Activated naive CD8-positive, alpha-beta T cell treated with anti-CD3 and anti-CD28 coated beads, Interleukin-2, amount 10 ng/mL, durations not matched to agents 7 days and 5 days (primary cell): ENCODE measurements at places on chromosomes 1 and 21.
A peak's percentile ranks its signal among the peaks of the same experiment; 100 is the strongest.

DNA sequence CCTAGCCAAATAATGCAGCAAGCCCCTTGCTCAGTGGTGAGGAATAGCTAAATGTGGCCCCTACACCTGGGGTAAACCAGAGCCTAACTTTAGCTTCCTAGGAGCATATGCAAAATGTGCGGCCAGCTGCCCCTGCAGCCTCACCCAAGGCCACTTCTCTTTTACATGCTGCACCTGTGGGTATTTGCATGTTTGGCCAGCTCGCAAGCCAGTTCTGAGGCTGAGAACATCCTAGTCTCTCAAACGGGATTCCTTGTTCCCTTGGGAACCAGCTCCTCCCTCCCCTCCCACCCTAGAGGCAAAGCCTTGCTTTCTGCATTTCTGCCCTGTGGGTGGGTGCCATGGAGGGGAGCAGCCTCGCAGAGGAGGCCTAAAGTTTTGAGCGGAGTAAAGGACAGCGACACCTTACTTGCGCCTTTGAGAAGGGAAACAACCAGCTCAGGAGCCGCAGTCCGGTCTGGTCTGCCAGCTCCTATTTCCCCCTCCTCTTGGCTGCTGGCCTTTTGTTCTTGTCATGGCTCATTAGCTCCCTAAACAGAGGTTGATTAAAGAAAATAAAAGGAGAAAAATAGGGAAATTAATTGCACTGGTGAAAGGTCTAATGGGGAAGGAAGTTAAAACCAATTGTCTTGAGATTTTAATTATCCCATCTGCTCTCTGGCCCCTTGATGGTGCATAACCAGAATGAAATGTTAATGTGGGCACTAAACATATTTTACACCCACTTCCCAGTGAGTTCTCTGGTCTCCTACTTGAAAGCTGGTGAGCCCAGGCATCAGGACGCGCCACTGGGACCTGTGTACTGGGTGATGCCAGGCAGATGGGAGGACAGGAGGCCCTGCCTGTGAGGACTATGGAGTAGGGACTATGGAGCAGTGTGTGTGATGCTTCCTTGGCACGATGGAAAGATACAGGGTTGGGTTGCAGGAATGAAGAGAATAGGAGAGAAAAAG lies 68.7 kb downstream of the TEX35 start:
- DNase-seq, result no peak

DNA sequence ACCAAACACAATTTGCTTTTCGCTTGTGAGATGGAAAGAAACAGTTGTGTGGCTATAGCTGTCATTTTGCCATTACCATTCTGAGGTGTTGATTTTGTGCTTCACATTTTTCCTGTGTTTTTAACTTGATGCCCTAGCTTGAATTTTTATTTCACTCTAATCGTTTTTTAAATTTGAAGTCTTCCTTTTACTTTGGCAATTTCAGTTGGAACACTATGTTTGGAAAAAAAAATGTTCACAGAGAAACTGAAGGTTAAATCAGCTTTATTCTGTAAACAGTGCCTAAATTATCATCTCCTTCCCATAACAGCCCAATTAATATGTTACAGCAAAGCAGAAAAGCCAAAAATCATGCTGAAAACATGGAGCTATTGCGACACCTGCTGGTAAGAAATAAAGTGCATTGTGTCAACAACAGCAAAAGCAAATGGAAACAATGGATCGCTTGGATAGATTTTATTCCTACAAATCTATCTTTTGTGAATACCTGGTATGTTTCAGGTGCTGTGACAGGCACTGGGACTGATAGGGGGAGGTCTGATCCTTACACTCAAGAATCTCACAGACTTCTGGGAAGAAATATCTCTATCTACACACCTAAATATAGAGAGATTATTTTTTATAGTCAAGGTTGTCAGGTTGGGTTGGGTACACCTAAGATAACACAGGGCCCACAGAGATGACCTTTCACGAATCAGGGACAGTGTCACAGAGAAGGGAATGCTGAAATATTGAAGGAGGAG lies 16.2 kb upstream of the ERICH3 start:
- DNase-seq, result no peak

GRCh38 chr1:211474451-211474850 lies 17.5 kb downstream of the RD3 start:
- no peak for DNase-seq

DNA sequence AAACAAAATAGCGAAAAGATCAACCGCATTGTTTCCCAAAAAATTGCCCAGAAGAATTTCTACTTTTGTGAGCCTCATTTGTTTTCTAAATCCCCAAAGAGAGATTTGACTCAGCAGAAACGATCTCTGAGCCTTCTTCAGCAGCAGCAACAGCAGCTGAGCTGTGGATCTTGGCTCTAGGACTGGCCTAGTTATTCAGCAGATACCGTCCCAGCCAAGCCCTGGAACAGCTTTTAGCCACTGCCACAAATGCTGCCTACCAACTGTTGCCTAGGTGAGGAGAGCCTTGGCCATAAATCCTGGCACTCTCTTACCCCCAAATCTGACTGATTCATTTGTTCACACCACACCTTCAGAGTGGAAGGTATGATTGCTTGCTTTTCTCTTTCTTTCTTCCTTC lies 320.1 kb downstream of the TGFB2 start:
- DNase-seq, result no peak

DNA sequence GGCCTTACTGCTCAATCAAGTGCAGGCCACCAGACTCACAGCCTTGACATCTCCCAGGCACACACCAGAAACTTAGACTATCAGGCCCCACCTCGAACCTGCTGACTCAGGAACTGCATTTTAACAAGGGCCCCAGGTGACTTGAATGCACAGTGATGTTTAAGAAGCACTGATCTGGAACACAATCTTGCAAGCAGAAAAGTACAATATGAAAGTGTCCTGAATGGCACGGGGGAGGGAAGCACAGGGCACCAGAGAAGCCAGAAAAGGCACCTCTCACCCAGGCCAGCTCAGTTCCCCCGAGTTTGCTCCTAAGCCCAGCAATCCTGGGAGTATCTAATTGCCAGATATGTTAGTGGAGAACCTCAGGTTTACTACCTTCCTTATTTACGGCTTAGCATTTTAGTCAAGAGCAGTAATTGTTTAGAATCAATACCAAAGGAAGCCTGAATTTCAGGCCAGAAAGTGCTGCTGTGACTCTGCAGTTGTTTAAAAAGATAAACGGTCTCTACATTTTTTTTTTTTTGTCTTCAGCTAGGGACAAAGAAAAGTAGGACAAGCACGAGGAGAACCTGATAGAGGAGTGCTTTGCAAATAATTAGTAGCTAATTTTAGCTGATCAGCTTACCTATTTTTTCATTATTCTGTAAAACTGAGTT lies 50.9 kb upstream of the CDC42BPA start:
- no peak for DNase-seq

DNA sequence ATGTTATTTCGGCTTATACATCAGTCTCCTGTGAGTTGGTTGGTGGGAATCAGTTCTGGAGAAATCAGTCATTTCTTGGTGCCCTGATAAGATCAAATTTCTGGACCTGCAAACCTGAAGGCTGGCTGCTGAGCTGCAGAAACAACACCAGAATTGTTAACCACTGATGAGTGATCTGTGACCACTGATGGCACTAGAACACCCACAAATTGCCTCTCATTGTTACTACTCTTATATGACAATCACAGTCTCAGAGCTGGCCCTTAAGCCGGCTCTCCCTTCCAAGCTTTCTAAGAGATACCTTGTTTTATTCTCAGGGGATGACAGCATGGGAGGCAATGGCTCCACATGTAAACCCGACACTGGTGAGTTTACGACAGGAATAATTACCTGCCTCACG lies 1.9 kb downstream of the C1orf162 start:
- no peak for DNase-seq

- DNase-seq, result peak; percentile 62
Measured at GRCh38 chr1:230972855-230973271, 5.8 kb downstream of the TTC13 start.

DNA sequence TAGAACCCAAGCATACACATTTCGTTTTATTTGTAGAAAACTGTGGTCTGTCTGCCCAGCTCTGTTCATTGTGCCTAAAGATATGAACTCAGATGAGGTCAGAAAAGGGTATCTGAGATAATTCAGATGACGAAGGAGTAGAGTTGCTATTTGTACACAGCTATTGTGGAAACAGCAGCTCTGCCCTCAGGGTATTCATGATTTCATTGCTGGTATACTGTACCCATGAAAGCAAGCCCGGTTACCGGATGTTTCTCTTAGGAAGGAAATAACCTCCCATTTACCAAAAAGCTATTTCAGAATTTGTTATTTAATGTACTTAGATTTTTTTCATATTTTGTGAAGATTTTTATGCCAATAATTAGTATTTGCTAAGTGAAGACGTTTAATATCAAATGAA lies 37.8 kb downstream of the SMAP2 start:
- no peak for DNase-seq

- DNase-seq, result no peak
Measured at GRCh38 chr1:217053676-217054075, 330.4 kb upstream of the ESRRG start.

DNA sequence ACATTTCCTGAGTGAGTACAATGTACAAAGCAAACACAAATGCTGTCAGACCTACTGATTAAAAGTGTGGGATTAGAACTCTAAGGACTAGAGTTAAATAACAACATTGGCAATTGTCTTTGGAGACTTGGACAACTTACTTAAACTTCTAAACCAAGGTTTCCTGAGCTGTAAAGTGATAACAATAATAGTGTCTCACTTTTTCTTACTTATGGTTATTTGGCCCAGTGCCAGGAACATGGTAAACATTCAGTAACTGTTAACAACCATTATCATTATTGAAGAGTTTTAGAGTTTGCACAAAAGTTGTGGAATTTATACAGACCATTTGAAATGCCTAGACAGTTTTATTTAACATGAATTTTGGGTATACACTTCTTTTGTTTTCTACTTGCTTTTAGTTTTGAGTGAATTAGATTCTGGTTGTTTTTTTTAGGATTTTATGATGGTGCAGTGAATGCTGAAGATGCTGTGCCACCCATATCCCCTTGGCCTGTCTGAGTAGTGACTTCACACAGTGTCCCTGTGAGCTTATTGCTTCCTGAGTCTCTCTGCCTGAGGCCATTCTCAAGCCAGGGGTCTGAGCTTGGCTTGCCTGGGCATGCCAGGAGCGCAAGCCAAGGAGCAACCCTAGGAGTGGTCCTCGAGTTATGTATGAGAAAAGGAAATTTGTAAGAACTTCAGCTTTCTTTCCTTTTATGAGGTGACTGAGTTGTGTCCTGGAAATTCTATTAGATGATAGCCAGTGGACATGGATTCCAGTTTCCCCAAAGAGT lies 932.8 kb downstream of the TTLL7 start:
- no peak for DNase-seq

DNA sequence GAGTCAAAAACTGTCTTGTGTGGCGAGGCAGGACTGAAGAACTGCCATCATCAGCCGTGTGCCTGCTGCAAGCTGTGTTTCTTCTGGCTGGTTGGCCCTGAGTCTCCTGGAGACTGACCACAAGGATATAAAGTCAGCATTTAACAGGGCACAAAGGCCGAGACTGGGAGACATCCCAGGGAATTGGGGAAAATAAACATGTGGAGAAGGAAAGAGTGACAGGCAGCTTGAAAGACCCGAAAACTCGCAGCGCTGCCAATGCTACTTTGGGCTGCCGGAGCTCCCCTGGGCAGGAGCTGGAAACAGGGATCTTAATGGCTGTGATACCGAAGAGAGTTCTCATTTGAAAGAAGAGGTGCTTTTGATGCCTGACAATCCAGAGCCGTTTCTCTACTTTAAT lies 125.3 kb upstream of the HMGB4 start:
- no peak for DNase-seq

DNA sequence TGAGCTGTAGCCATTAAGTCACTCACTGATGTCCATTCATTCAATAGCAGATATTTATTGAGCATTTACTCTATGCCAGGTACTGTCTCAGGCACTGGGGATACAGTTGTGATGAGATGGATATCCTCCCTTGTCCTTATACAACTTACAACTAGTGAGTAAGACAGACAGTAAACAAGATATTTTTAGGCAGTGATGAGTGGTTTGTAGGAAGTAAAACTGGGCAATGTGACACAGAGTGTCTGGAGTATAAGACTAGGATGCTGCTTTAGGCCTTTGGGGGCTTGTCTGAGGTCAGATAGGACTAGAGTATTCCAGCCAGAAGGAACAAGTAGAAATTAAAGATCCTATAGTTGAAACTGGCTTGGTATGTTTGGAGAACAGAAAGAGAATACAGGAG lies 41.4 kb downstream of the NOS1AP start:
- DNase-seq, result no peak

DNA sequence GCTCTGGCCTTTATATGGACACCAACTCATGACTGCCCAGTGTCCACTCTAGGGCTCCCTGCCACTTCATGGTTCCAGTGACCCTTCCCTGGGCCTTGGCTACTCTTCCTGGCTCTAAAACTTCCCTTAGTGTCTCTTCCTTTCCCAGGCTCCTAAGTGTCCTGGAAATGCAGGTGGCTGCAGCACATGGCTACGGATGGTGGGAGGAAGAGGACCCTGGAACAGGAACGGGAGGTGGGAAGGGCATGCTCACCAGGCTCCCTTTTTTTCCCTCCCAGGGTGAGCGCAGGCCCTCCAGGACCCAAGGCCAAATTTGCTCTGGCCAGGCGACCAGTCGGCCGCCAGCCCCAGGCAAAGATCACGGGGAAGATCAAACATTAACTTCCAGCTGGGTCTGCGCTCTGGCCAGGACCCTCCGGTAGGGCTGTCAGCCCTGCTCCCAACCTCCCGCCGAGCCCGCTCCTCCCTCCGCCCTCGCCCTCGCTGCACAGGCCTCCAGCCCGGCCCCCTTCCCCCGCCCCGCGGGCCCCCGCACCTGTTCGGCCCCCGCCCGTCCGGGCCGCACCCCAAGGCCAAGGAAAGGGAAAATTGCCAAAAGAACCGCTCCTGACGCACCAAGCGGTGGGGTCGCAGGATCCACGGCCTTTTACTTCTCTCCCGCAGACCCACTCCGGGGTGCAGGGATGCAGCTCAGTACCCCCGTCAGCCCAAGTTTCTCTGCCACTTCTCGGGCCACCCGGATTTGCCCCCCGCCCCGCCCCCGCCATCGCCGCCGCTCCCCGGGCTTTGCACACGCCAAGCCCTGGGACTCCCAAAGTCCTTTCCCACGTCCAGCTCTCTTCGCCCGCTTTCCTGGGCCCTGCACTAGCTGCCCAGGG lies 894 bp downstream of the TCEA3 start:
- DNase-seq, result peak; percentile 42

- DNase-seq, result no peak
Measured at GRCh38 chr21:22890656-22891055, 1892.4 kb downstream of the NCAM2 start.

GRCh38 chr1:164636757-164637156 lies 77.8 kb downstream of the PBX1 start:
- DNase-seq, result no peak

GRCh38 chr1:160911441-160911840 lies 26.5 kb upstream of the ITLN1 start:
- DNase-seq, result no peak

- DNase-seq, result no peak
Measured at GRCh38 chr1:3054474-3054873, 14.5 kb upstream of the PRDM16 start.

GRCh38 chr1:245264226-245264625 lies 109.4 kb downstream of the KIF26B start:
- no peak for DNase-seq

DNA sequence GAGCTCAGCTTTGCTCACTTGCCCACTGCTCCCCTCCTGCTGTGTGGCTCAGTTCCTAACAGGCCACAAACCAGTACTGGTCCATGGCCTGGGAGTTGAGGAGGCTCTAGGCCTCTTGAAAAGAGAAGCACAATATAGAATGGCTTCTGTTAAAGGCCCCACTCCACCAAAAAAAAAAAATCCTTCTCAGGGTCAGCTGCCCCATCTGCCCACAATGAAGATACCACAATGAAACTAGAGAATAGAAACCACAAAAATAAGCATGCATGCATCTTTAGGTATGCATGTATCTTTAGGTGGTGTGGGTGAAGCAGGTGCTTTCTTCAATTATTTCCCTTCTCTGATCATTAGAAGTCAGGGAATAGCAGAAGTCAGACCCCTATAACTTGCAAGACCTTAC lies 620.4 kb upstream of the BEND5 start:
- DNase-seq, result no peak
